ENCODE measurements at places on chromosomes 5 and 9.

DNA sequence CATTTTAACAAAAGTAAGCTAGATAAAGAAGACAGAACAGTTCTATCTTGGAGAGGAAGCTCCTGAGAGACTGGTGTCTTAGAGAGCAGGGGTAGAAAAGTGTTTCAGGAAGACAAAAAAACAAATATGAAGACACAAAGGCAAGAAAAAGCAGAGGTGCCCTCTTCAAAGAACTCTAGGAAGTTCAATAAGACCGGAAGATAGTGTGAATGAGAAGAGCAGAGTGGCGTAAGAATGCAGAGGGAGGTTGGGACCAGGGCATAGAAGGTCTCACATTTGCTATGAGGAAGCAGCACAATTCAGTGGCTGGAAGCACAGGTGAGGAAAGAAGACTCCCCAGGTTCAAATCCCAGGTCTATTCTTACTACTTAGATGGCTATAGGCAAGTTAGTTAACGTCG is 22.6 kb downstream of the TMEM245 start:
- peaks cover 16% of the 10 kb centered on the region for H3K36me3 ChIP-seq
- peaks cover 25% of the 10 kb centered on the region for H3K4me1 ChIP-seq
- H3K27me3 ChIP-seq, result no peaks in the 10 kb centered on the region
- no peak for DNase-seq

DNA sequence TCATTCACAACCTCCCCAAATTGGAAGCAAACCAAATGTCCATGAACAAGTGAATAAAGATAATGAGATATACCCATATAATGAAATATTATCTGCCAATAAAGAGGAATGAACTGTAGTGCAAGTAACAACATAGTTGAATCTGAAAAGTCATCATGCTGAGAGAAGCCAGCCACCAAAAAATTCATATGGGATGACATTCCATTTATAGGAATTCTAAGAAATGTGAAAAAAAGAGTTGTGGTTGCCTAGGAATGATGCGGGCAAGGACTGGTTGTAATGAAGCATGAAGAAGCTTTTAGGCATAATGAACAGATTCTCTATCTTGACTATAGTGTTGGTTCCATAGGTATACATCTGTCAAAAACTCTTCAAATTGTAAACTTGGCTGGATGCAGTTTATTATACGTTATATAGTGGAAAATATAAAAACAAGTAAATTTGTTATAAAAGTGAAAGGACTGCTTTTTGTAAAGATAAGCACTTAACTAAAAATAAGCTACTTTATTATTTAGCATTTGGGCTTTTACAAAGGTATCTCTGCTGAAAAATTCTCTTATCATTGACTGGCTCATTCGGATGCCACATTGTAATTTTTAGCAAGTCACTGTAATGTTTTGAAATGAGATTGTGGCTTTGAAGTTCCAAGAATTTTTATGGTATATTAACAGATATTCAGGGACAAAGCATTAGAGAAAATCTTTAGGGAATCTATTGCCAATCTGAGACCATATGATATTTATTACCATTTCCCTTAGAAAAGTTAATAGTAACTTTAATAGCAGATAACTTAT is 21.2 kb upstream of the TTC23L start:
- H3K36me3 ChIP-seq, result no peaks in the 10 kb centered on the region
- no peaks in the 10 kb centered on the region for H3K4me1 ChIP-seq
- no peaks in the 10 kb centered on the region for H3K27me3 ChIP-seq
- DNase-seq, result no peak
- H3K4me3 ChIP-seq, result no peak overlapping the region

DNA sequence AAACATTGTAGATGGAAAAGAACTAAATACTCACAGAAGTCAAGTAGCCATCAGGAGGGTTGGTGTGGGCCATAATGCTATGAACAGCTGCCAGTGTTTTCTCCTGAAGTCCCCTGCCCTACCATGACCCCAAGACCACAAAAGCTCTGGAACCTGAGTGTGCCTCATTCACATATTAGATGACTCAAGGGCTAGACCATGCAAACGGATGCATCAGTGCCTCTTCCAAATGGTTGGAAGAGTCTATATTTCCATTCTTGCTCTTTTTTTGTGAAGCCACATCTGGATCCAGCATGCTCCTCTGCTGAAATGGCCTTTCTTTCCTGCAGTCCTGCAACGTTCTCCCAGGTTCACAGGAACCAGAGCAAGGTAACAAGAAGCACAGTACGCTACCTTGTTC is 136.6 kb upstream of the EPB41L4A start:
- peaks cover 3% of the 10 kb centered on the region for H3K4me1 ChIP-seq
- no peak for DNase-seq
- no peak overlapping the region for H3K27ac ChIP-seq
- no peaks in the 10 kb centered on the region for H3K36me3 ChIP-seq
- H3K4me3 ChIP-seq, result no peak overlapping the region

DNA sequence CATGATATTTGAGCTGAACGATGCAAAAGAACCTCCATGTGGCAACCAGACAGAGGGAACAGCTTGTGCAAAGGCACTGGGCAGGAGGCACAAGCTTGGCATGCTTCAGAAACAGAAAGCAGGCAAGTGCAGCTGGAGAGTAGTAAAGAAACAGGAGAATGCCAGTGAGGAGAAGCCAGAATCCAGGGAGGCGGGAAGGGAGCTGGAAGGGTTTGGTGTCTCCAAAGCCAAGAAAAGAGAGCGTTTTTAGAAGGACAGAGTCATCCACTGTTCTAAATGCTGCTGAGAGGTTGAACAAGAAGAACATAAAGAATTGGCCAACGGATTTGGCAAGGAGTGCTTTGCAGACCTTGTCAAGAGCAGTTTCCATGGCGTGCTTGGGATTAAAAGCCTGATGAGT is 124.7 kb downstream of the TLE1 start:
- H3K27me3 ChIP-seq, result no peaks in the 10 kb centered on the region
- no peak overlapping the region for H3K27ac ChIP-seq
- H3K4me1 ChIP-seq, result no peaks in the 10 kb centered on the region
- H3K4me3 ChIP-seq, result no peak overlapping the region

- H3K4me3 ChIP-seq, result no peak overlapping the region
- peaks cover 69% of the 10 kb centered on the region for H3K36me3 ChIP-seq
- peak overlapping the region; percentile 27 for H3K27ac ChIP-seq
- no peak for DNase-seq
- peaks cover 29% of the 10 kb centered on the region for H3K4me1 ChIP-seq
Observed at GRCh38 chr9:33300546-33300945, 10.2 kb downstream of the NFX1 start.

DNA sequence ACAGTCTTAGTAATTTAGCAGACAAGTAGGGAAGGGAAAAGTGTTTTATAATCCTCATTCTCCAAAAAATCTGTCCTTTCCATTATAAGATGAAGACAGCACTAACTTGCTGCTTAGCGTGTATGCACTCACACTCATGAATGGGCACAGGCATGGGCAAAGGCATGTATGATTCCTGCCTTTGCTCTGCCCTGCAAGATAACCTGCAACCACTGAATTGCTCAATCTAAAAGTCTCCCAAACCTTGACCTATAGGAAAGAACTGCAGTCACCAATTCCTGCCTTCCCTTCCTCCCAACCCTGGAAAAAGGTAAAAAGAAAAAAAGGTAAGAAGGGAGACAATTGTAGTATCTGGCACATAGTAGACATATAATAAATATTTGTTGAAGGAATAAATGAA is 40.8 kb downstream of the ELL2 start:
- no peak overlapping the region for H3K27ac ChIP-seq
- no peaks in the 10 kb centered on the region for H3K36me3 ChIP-seq
- DNase-seq, result no peak
- no peaks in the 10 kb centered on the region for H3K27me3 ChIP-seq
- H3K4me3 ChIP-seq, result no peak overlapping the region

- no peaks in the 10 kb centered on the region for H3K27me3 ChIP-seq
- H3K27ac ChIP-seq, result no peak overlapping the region
- H3K4me3 ChIP-seq, result no peak overlapping the region
- no peak for DNase-seq
- no peaks in the 10 kb centered on the region for H3K36me3 ChIP-seq
- no peaks in the 10 kb centered on the region for H3K4me1 ChIP-seq
Observed at GRCh38 chr5:162786234-162786633, 651.2 kb upstream of the CCNG1 start.

DNA sequence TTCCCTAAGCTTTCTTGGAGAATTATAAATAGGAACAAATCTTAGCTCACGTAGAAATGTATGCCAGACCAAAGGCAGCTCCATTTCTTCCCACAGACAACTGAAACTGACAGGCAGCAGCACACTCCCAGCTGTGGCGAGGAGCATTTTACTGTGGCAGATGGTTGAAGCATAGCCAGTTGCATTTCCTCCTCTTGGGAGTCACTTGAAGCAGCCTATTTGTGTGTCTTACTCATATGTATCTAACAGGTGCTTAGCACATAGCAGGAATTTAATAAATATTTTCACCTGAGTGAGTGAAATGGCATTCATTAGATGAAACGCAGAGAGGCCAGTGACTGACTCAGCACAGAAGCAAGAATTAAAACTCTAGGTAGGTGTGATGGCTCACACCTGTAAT is 12.3 kb upstream of the MTMR12 start:
- no peaks in the 10 kb centered on the region for H3K4me1 ChIP-seq
- H3K36me3 ChIP-seq, result no peaks in the 10 kb centered on the region
- no peak overlapping the region for H3K27ac ChIP-seq

DNA sequence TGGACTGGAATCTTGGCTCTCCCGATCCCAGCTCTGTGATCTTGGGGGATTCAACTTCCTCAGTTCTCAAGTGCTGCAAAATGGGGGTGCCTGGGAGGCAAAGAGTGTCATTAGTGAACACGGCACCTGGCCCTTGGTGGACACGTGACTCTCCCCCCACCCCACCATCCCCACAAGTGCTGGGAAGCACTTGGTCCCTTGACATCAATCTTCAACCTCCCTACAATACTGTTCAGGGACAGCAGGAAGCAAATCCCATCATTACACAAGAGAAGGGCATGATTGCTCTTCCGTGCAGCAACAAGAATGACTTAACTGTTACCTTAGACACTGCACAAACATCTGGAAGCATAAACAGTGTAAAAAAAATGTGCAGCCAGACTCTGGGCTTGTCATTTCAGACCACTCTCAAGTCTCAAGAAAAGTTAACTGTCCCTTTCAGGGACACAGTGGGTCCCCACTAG is 61.4 kb downstream of the PSMB7 start:
- no peak overlapping the region for H3K27ac ChIP-seq
- H3K27me3 ChIP-seq, result no peaks in the 10 kb centered on the region
- no peak for DNase-seq
- no peaks in the 10 kb centered on the region for H3K4me1 ChIP-seq
- no peak overlapping the region for H3K4me3 ChIP-seq
